ENCODE measurements at places on chromosomes 3 and 15.

DNA sequence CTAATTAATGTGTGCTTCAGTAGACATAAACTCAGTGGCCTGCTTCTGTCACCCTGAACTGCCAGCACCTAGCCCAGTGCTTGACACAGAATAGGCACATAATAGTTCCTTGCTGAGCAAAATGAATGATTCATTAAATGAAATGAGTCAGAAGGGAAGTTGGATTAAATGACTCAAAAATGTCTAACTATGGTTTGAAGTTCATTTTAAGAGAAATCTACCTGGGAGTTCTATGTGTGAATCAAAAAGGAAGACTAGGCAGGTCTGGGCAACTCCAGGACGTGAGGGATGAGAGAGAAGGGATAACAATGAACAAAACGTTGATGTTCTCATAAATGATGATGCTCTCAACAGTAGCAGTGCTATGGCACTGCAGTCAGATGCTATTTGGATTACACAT lies 175.0 kb downstream of the CFAP20DC start:
- no peak for DNase-seq

DNA sequence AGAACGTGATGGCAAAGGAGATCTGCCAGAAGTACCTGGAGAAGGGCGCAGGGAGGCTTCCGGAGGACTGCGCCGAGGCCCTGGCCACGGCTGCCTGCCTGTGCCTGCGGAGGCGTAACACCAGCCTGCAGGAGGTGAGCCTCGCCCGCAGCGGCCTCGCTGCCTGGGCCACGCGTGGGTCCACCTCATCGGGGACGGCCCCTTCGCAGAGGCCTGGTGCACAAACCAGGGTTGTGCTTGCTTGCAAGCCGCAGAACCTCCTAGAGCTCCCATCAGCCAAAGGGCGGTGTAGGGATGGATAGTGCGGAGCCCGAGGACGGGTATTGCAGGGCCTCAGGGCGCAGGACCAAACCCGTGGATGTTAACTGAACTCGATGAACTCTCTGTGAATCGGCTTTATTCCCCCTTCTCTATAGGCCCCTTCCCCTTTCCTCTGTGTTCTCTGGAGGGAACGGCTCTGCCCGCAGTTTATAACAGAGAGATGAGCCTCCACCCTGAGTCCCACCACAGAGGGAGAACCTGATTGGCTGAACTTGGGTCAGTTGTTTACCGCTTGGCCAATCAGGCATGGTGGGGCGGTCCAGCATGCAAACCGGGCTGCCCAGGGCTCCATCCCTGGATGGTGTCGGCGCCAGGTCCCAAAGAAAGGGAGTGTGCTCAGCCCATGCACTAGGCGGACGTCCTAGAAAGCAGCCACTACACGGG lies 13.6 kb upstream of the TATDN2 start:
- DNase-seq: no peak

GRCh38 chr3:164351131-164351530 lies 727.2 kb downstream of the SI start:
- DNase-seq: no peak

DNA sequence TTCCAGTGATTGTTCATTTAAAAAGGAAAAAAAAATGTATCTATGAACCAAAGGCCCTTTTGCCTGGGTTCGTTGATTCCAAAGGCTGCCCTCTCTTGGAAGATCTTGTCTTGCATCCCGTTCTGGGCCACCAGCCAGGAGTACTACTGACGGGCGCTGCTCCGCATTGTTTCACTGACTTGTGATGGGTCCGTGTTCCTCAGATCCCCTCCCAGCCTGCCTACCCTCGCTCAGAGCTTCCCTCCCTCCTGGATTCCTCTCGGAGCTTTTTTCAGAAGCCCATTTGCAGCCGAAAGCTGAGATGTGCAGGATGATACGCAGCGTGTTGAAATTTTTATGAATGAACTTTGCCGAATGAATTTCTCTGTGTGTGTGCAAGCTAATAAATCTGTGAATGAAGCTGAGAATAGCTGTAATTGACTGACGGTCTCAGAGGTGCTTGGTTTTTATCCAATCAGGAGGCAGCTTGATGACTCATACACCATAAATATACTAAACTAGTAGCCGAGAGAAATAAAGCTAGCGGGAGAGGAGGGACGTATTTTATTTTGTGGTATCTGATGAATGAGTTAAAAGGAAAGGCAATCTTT lies at the start of gene SHC4:
Gene SHC4, minus strand, starts transcription at position 396 of the 590 bp plus-strand sequence. CDS start 904 bp downstream, outside the sequence.
- peak; percentile 79 for DNase-seq

DNA sequence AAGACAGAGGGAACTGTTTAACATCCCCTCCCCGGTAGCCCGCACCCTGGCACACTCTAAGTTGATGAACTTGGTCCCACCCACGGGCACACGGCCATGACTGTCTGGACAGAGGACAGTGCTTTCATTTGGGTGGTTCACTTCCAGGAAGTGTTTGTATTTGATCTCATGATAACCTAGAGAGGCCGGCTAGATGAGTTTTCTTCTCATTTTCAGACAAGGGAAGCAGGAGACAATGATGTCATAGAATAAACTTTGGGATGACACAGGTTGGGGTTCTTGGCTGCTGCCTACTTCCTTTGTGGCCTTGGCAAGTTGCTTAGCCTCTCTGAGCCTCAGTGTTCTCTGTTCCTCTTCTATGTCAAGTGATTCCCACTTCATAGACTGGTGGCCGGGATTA lies 16.1 kb upstream of the LYSMD4 start:
- no peak for DNase-seq

- DNase-seq: no peak
Measured at GRCh38 chr3:58585994-58586393, 8.8 kb upstream of the FAM107A start.

GRCh38 chr3:171789759-171790505 lies 20.4 kb downstream of the PLD1 start:
- DNase-seq: no peak

- no peak for DNase-seq
Measured at GRCh38 chr3:159632128-159632527, 356.5 kb upstream of the IL12A start.

- DNase-seq: no peak
Measured at GRCh38 chr3:161175506-161175905, 45.6 kb upstream of the NMD3 start.

- DNase-seq: no peak
Measured at GRCh38 chr15:101003706-101004105, 84.5 kb downstream of the LRRK1 start.

- DNase-seq: no peak
Measured at GRCh38 chr3:159664006-159664405, 324.6 kb upstream of the IL12A start.

GRCh38 chr15:92273723-92274122 lies 120.0 kb upstream of the ST8SIA2 start:
- no peak for DNase-seq

GRCh38 chr15:91980502-91981267 lies 127.2 kb downstream of the SLCO3A1 start:
- DNase-seq: no peak

DNA sequence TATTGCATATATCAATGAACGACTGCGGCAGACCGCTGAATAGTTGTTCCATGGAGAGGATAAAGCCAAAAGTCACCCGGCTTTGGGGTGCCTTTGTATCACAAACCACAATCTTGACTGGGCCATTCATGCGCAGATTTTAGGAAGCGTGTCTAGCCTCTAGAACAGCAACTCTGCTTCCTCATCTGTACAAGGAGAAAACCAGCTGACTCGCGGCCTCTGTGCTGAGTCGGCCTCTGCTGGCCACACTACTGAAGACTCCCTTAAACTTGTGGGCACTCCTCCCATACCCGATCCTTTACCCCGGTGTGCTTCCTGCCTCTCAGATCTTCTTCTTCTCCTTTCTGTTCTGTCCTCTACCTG lies 872 bp downstream of the DLEC1 start:
- peak; percentile 91 for DNase-seq

DNA sequence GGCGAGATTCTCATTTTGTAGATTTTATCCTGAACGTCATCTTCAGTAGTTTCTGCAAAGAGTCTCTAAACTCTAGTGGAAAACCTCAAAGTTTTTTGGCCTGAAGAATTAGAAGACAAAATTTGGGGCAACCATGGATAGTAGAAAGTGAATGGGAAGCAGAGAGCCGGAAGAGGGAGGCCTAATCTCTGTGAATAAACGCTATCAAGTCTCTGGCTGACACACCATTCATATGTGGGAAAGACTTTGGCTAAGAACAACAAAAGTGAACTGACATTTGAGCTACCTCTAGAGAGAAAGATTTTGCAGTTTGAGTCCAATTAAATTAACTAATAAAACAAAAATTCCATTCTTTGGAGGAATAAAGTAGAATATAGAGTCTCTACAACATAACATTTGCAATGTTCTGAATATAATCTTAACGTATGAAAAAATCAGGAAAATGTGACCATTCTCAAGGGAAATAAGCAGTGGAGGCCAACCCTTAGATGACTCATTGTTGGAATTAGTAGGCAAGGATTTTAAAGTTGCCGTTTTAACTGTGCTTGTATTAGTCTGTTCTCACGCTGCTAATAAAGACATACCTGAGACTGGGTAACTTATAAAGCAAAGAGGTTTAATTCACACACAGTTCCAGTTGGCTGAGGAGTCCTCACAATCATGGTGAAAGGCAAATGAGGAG lies 184.6 kb downstream of the C3orf38 start:
- DNase-seq: no peak

- DNase-seq: no peak
Measured at GRCh38 chr3:43608751-43609150, 13.1 kb downstream of the ANO10 start.

DNA sequence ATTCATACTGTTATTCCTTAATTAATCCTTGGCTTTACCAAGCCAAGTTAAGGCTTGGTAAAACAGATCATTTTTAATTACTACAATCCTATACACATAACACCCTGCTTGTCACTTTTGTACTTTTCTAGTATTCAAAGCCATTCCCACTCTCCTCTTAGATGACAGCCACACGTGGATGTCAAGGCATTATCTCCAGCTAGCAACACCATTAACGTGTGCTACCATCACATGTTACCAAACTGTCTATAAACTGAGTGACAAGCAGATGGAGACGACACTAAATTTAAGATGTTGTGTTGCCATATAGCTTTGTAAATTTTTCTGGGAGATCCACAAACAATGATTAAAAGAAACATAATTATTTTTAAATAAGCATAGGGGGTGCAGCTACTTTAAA lies 103.7 kb downstream of the UACA start:
- no peak for DNase-seq

- no peak for DNase-seq
Measured at GRCh38 chr3:50853936-50854335, 179.2 kb downstream of the DOCK3 start.

- DNase-seq: no peak
Measured at GRCh38 chr15:29348336-29348914, 78.8 kb upstream of the NSMCE3 start.

DNA sequence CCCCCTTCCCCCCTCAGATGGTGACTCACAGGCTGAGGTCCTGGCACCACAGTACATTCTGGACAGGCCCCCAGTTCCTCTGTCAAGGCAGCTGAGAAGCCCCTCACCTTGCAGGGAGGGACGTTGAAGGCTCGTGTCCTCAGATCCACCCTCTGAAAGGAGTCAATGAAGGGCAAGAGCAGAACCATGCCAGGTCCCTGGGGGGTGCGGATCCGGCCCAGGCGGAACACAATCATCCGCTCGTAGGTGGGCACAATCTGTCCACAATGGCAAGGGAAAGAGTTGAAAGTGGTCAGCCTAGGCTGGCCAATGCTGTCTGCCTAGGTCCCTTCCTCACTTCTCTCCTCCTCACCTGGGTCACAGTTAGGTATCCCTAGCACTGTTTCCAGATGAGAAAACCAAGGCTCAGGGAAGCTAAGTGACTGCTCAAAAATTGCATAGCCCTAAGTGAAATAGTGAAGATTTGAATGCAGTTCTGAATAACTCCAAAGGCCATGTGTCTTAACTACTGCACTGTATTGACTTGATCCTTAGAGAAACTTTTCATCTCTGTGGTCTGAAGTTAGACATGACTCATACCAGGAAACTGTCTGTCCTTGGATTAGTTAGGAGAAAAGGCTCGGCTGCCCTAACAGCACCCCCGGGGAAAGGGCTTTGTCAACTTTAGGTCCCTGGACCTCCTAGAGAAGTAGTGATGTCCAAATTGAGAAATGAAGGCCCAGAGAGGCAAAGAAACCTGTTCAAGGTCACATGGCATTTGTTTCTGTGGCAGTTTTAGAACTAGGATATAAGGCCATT lies 2.9 kb downstream of the STOML1 start:
- DNase-seq: peak; percentile 42

- DNase-seq: no peak
Measured at GRCh38 chr3:40054568-40055222, 245.3 kb downstream of the MYRIP start.

DNA sequence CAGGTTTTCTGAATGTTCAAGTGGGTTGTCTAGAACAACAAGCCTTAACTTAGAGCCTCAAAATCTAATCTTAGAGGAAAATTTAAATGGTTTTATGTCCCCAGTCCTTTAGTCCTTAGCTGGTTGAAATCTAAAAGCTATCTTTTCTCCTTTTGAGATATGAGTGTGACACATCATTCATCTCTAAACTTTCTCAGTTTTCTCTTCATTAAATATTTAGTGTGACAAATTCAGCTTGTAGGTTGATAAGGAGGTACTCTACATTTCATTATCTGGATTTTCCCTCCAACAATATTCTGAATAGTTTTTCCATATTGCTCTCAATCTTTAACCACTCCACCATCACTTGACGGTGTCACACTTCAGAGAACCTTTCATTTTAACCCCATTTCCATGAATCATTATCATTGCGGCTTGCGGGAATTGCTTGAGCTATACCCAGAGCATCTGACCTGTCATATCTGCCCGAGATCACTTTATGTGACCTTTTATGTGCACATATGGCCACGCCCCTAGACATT lies 16.1 kb upstream of the ATP8B4 start:
- DNase-seq: peak; percentile 35

GRCh38 chr3:74633021-74633420 lies 18.6 kb upstream of the CNTN3 start:
- DNase-seq: no peak

DNA sequence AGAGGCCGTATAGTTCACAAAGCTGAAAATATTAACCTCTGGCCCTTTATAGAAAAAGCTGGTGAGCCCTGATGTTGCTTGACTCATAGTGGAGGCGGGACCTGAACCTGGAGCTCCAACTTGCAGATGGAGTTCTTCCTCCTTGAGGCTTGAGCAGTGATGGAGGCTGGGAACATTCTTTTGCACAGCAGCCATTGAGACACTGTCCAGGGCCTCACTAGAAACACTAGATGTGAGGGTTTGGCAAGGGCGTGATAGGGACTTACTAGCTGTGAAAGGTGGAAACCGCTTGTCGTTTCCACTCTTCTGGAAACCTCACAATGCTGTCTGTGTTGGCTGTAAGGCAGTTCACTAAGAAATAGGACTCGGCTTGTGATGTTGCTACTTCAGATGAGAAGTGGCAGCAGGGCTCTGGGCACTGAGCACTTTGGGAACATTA lies 12.5 kb downstream of the SMAD6 start:
- no peak for DNase-seq

DNA sequence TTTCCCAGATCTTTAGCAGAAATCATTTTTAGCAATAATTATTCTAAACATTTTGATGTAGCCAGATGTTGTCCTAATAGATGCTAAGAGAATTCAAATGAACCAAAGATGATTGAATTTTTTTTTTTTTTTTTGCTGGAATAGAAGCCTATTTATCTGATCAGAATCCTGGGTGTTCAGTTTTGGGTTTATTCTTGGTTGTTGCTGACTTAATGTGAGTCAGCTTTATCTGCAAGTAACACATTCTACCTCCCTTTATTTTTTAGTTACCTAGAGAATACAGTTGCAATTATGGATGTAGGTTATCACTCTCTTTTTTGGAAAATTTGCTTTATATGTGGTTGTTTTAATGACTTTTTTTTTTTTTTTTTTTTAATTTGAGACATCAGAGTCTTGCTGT lies 6.4 kb downstream of the CEP97 start:
- peak; percentile 66 for DNase-seq

- DNase-seq: no peak
Measured at GRCh38 chr15:33136353-33136752, 58.2 kb downstream of the FMN1 start.

GRCh38 chr3:134621854-134622253 lies 29.0 kb downstream of the KY start:
- DNase-seq: peak; percentile 30
